ENCODE measurements at places on chromosomes 1 and 21.

- peak; percentile 45 for DNase-seq
Observed at GRCh38 chr1:235134171-235134570, 5.5 kb upstream of the TOMM20 start.

GRCh38 chr1:210709701-210710100 lies 381.0 kb downstream of the HHAT start:
- no peak for DNase-seq

GRCh38 chr1:87186346-87186745 lies 142.3 kb upstream of the LMO4 start:
- DNase-seq, result no peak

GRCh38 chr1:66253330-66253921 lies 280.5 kb upstream of the SGIP1 start:
- DNase-seq, result no peak

DNA sequence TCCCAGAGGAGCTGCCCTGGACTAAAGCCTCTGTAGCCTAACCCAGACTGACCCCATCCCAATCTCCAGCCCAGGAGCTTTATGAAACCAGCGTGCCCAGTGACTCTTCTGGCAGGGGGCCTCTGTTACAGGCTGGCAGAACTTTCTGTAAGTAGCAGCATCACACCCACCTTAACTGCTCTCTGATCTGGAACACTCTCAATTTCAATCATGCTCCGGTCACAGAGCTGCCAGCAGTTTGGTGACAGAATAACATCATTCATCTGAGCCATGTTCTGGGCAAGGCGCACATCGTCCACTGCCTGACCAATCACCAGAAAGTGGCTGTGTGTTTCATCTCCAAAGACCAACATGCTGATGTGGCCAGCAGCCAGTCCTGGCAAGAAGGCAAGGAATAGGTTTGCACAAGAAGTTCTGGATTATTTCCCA lies 14.7 kb downstream of the ADCY10 start:
- no peak for DNase-seq

DNA sequence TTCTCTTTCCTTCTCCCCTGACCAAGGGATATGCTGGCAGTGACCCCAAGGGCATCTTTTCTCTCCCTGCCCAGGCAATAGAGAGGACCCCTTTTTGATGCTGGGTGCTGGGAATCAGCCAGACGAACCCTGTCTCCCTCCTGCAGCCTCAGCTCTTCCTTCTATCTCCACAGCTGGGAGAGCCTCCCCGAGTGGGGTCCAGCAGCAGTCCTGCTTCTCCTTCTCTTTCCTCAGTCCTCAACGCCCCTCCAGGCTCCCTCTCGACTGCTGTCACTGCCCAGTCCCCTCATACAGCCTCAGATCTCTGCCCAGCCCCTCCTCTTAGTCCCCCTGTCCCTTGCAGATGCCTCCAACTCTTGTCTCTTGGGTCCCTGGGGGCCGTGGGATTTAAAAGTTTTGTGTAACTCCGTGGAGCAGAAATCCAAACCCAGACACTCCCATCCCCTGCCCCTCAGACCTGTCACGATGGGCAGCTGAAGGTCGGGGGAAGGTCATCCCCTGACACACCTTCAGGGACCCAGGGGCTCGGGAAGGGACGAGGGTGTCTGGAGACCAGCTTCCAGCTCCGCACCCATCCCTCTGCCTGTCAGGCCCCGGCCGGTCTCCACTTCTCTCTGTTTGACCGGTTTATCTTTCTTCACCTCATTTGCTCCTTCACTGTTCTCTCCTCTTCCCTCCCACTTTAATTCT lies 5.8 kb upstream of the ETV3L start:
- no peak for DNase-seq

GRCh38 chr1:52554267-52554640 lies 1.4 kb upstream of the TUT4 start:
- no peak for DNase-seq

DNA sequence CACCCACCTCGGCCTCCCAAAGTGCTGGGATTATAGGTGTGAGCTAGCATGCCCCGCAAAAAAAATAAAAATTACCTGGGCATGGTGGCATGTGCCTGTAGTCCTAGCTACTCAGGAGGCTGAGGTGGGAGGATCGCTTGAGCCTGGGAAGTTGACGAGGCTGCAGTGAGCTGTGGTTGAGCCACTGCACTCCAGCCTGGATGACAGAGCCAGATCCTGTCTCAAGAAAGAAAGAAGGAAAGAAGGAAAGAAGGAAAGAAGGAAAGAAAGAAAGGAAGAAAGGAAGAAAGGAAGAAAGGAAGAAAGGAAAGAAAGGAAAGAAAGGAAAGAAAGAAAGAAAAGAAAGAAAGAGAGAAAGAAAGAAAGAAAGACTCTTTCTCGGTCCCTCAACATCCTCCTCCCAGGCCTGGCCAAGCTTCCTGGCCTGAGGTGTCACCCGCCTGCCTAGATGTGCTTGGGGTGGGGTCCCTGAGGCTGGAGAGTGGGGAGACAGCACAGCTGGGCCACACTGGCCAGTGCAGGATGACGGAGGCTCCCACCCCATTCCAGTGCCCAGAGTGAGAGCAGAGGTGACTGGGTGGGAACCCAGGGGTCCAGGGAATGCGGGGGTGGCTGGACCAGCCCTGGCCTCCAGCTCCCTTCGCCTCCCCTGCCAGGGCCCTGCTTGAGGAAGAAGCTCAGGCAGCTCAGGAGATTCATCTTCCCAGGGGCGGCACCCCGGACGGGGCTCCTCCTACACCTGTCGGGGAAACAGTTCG lies 10.2 kb upstream of the GNB1 start:
- DNase-seq, result no peak

DNA sequence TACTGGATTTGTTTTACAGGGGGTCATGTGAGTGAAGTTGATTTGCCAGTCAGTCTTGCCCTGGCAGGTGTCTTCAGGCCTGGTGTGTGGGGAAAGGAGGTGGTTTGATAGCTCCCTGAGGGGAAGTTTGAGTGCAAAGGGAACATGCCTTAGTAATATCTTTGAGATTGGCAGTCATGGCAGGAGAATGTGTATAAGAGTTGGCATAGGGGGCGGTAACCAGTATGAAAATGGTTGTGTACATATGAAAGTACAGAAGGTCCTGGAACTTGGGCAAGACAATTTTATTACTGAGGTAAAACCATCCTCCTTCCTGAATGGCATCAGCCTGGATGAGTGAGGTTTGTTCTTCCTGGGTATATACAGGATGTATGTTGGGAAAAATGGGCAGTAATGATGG lies 37.6 kb upstream of the PLA2G5 start:
- DNase-seq, result no peak

- DNase-seq, result no peak
Observed at GRCh38 chr1:186461014-186461413, at the start of gene PDC. PDC (minus strand) TSS chr1:186461114; CDS start chr1:186449459, 11,655 bp downstream.

- no peak for DNase-seq
Observed at GRCh38 chr1:178091986-178092745, 1.7 kb upstream of the RASAL2 start.

- no peak for DNase-seq
Observed at GRCh38 chr21:27363719-27364477, 397.0 kb upstream of the ADAMTS5 start.

DNA sequence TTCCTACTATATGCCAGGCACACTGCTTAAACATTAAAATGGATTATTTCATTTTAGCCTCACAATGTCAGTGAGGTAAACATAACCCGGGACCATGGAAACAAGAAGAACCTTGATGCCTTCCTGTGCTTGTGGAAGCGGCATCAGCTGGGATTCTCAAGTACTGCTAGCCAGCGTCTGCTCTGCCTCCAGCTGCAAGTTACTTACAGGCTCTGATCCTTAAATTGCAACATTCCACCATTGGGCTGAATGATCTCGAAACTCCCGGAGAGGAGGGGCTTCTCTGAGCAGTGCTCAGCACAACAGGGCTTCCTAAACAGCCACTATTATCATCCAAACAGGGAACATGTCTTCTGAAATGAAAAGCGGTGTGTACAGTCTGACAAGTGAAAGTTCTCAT lies 6.7 kb upstream of the MAN1C1 start:
- peak; percentile 53 for DNase-seq

- DNase-seq, result no peak
Observed at GRCh38 chr1:119477710-119478109, 29.3 kb upstream of the HSD3B1 start.

- DNase-seq, result no peak
Observed at GRCh38 chr1:38941093-38941492, 537 bp downstream of the RHBDL2 start.

DNA sequence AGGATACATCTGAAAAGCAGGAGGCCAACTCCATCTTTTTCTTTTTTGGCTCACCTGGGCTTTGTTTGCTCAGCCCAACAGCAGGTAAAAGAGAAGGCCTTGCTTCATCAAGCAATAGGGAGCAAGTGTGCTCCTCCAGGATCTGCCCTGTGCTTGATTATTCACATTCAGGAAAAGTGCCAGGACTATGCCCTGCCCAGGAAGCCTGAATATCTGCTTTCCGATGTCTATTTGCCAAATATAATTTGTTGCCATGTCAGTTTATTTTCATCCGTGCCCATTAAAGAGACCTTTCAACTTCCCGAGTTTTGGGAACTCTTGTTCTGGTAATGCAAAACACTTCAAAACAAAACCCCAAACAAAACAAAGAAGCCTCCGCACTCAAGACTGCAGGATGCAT lies 185.3 kb downstream of the CDC7 start:
- DNase-seq, result no peak

DNA sequence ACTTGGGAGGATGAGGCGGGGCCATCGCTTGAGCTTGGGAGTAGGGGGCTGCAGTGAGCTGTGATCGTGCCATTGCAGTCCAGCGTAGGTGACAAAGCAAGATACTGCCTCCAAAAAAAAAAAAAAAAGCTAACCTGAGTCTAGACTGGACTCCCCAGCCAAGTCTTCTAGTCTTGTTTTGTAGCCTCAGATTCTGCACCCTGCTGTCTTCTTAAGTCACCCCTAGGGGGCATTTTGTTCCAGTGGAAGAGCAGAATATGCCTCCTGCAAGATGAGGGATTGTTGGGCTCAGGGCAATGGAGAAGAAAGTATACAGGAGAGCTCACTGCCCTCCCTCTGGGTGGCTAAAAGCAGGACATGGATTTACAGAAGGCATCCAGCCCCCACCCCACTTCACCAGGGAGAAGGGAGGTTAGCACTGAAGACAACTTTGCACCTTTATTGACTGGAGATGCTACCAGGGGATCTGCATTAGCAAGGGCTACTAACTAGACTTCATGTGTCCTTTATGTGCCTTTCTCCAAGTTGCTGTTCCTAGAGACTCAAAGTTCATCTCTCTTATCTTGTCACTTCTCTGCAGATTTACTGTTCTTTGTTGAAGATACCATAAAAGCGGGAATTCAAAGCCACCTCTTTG lies 15.3 kb upstream of the RNF187 start:
- no peak for DNase-seq

DNA sequence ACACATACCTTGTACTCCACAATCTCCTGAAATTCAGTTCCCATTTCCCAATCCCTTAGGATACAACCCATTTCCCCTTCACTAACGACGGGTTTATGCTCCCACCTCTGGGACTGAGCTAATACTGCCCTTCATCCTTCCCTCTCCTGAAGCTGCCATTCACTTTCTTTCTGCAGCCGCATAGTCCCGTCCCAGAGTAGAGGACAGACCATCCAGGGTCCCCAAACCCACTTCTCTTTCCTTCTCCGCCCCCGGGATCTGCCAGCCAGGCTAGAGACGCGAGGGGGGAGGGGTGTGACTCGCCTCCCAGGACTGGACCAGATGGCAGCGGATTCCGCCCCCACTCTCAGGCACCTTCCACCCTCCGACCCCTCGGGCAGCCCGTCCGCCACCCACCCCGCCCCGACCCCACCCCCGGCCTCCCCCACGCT lies 679 bp downstream of the ABL2 start:
- DNase-seq, result peak; percentile 69

GRCh38 chr1:201661823-201662359 lies 123.0 kb downstream of the NAV1 start:
- no peak for DNase-seq

DNA sequence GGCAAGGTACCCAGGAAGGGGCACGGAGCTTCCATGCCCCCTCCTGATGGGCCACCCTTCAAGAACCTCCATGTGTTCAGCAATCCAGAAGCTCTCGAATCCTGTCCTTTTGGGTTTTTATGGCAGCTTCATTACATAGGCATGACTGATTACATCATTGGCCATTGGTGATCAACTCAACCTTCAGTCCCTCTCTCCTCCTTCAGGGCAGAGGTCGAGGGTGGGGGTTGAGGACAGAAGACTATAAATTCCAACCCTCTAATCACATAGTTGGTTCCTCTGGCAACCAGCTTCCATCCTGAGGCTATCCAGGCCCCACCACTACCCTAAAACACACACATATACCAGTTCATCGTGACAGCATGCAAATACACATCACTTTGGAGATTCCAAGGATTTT lies 135.7 kb downstream of the ZNF281 start:
- DNase-seq, result no peak

DNA sequence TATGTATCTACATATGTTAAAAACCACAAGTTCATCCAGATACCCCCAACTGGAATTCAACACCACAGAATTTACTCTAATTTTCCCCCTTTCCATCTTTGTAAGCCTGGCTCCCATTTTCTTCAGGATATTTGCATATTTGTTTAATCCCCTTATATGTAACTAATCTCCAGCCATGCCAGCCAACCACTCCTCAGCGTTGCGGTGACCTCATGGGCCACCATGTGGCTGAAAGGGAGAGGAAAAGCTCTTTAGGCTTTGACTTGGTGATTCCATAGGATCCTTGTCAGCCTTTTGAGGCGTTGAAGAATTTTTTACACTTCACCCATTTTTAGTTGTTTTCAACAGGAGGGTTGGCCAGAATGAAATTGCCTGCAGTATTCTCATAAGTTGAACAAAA lies 10.0 kb downstream of the CLDN19 start:
- DNase-seq, result peak; percentile 32

DNA sequence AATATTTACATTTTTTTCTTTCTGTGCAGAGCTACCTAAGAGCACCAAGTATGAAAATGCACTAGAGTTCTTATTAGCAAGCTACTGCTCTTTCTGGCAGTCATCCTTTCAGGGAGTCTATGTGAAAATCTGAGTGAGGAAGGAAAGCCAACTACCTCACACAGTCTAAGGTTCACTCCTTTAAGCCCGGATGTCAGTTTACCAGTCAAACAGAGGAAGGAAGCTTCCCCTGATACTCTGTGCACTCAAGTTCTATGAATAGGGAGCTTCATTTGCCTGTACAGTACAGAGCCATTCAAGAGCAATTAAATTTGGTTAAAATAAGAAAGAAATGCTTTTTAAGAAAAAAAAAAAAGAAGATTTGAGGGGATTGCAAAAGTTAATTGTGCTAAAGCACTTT lies 6.9 kb downstream of the COL11A1 start:
- no peak for DNase-seq

- no peak for DNase-seq
Observed at GRCh38 chr1:38502758-38503157, 356.8 kb downstream of the RRAGC start.

GRCh38 chr1:231049121-231049979 lies 9.3 kb upstream of the FAM89A start:
- no peak for DNase-seq
